Naive thymus-derived CD8-positive, alpha-beta T cell (primary cell): ENCODE measurements at places on chromosomes 1 and 21.

GRCh38 chr1:117231748-117232373 lies 21.1 kb upstream of the VTCN1 start:
- no peak overlapping the region for H3K27ac ChIP-seq
- no peak for DNase-seq
- H3K4me3 ChIP-seq = no peak overlapping the region
- no peaks in the 10 kb centered on the region for H3K36me3 ChIP-seq
- no peaks in the 10 kb centered on the region for H3K4me1 ChIP-seq
- H3K27me3 ChIP-seq = peaks cover 3% of the 10 kb centered on the region

DNA sequence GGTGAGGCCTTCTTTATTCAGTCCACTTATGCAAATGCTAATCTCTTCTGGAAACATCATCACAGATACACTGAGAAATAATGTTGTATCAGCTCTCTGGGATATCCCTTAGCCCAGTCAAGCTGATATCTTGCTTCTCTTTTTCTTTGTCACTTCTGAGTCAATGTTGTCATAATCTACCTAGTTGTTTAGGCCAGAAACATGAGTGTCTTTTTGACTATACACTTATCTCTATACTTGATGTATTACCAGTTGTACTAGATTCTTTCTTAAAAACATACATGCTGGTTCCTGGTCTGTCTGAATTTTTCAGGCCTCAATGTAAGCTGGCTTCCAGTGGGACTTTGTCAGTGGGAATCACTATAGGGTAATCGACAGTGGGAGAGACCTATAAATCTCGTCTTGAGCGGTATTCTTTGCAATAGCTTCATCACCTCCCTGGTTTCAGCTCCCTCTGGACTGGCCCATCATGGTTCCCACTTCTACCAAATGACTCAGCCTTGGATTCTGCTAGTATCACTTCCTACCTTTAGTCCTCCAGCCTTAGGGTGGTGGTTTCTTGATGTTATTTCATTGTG lies 135.2 kb upstream of the CYYR1 start:
- no peaks in the 10 kb centered on the region for H3K4me1 ChIP-seq
- no peaks in the 10 kb centered on the region for H3K36me3 ChIP-seq
- DNase-seq = no peak
- H3K27ac ChIP-seq = no peak overlapping the region

- H3K36me3 ChIP-seq = no peaks in the 10 kb centered on the region
- H3K4me3 ChIP-seq = no peak overlapping the region
- H3K4me1 ChIP-seq = no peaks in the 10 kb centered on the region
- peaks cover 6% of the 10 kb centered on the region for H3K27me3 ChIP-seq
- no peak for DNase-seq
These were observed 32.5 kb downstream of the OLFML3 start for GRCh38 chr1:114011796-114012195.

- DNase-seq = no peak
- H3K27ac ChIP-seq = no peak overlapping the region
- peaks cover 19% of the 10 kb centered on the region for H3K27me3 ChIP-seq
These were observed 102.8 kb downstream of the GDAP2 start for GRCh38 chr1:117826540-117827078.
